T-helper 17 cell (primary cell): ENCODE measurements at places on chromosomes 6 and 20. TPM values are rescaled to one million over a fixed set of nuclear protein-coding genes. Genes with fewer than 3 reads are reported as not detected.

DNA sequence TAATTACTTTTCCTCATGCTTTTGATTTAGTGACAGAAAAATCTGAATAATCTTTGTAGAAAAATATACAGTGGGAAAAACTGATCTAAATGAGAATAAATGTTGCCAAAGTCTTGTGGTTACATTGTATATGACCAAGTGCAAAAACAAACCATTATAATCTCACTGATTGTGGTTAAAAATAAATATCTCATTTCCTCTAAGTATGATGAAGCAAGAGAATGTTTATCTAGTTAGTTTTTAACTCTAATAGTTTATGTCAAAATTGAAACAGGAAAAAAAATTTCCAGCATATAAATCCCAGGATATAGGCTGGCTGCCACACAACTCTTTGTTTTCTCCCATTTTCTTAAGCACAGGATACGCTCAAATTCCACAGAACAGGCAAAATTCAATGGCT is 392.7 kb upstream of the ID4 start:
- DNase-seq = no peak

DNA sequence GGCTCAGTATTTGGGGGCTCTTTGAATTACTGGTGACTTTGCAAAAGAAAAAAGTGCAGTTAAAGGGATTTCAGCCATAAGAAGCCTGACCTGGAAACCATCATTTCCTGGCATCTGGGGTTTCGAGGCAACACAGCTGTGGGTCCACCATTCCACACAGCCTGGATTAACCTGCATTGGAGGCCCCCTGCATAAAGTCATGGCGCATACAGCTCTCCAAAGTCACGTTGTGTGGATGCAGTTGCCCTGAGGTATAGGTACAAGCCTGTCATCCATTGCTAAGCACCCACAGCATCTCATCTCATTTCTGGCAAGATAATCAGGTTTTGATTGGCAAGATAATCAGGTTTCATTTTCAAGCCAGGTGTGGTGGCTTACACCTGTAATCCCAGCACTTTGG is 54.5 kb upstream of the TAGAP start:
- DNase-seq = no peak

DNA sequence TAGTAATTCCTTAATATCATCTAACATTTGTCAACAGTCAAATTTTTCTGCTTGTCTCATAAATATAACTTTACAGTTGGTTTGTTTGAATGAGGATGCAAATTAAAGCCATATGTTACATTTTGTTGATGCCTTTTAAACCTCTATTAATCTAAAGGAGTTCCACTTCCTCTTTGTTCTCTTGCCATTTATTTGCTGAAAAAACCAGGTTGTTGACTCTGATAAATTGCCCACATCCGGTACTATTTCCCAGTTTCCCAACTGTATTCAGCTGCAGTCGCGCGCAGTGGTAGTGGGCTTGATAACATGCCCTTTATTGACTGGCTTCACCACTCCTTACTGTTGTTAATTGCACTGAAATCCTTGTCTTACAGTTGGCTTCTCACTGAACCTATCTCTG is 32.8 kb upstream of the SIRPB2 start:
- no peak for DNase-seq

DNA sequence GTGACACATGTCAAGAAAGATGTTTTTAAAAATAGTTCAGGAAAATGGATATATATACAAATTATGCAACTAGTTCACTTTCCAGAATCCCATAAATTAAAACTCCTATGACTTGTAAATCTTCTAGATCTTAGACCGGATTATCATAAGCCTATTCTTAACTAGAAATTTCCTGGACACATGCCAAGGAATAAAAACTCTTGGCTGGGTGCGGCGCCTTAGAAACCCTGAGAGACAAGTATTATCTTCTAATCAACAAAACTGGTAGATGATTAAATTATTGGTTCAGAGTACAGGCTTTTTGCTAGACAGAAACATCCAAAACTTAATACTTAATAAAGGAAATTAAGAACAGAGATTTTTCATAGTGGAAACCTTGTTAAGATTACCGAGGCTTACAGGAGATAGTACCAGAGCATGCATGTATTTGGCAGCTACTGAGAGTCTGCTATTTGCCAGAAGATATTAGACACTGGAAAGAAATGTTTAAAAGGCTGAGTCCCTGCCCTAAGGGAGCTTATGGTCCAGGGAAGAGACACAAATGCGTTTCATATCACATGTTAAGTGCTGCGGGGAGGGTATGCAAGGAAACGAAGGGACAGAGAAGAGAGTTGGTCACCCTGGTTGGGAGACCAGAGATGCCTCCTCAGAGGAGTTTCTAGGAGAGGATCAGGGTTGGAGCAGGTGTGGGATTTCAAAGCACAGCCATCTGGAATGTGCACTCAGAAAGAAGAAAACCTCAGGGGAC is 46.5 kb upstream of the IFNGR1 start:
- DNase-seq = no peak

GRCh38 chr20:34524426-34524825 is 8.2 kb downstream of the DYNLRB1 start:
- no peak for DNase-seq

- no peak for DNase-seq
These were observed 6.2 kb upstream of the MAFB start for GRCh38 chr20:40695214-40695613.

GRCh38 chr20:58342104-58342945 is 32.8 kb downstream of the RAB22A start:
- no peak for DNase-seq

DNA sequence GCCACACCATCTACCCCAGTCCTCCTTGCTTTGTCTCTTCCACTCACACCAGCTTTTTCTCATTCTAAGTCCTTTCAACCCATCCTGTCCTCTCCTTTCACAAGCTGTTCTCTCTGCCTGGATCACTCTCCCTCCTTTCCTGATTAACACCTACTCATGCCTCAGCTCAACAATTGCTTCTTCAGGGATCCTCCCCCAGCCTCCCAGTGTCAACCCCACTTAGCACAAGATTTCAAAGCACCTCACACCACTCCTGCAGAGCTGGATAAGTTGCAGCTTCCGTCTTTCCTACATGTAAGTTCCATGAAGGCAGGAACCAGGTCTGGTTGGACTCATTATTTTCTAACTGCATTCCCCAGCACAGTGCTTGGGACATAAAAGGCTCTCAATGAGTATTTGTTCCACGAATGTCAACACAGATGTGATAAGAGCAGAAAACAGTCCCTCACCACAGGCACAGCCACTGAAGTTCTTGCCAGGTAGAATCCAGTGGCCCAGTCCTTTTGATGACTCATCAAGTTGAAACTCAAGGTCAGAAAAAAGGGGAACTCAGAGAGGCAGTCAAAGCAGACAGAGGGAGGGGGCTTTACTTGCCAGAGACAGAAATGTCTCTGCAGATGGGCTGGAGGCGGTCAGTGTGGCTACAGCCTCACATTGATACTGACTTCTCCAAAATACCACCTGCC is 193.4 kb upstream of the PRDM1 start:
- no peak for DNase-seq

DNA sequence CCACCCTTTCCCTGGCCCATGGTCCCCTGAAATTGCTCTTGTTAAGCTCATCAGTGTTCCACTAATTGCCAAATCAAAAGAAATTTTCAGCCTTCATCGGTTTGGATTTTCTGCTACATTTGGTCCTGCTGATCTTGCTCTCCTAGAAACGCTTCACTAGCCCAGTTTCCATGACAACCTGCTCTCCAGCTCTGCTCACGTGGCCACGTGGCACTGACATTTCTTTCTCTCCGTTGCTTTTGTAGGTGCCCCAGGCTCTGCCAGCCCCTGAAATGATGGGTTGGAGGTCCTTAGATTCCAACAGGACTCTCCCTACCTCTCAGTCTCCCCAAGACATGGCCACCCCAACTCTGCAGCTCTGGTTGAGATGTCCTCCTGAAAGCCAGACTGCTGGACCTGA is 45.8 kb upstream of the NNAT start:
- DNase-seq = no peak

DNA sequence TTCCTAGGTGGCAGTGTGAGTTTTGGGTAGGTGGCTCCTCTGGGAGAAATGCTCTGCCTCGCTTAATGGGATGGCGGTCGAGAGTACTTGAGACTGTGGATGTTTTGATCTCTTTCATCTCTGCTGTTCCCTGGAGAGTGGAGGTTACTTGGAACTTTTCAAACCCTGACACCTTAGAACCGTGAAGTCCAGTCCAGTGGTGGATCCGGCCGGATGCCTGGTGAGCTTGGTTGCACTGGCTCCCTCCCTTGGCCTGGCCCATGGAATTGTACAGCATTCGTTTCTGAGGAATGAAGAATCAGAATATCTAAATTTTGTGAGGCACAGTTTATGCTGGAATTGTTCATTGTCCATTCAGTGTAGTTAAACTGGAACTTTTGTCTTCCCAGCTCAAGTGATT is 51.0 kb downstream of the CSE1L start:
- DNase-seq = no peak

- DNase-seq = no peak
These were observed 38.0 kb upstream of the ECHDC1 start for GRCh38 chr6:127381384-127381783.

- no peak for DNase-seq
These were observed 232.3 kb upstream of the GMDS start for GRCh38 chr6:2477666-2478065.

LGSN gene
- not detected for total RNA-seq

IRF4 gene
- 32.8 TPM for total RNA-seq

NKX2-4 gene
- total RNA-seq = not detected

CGAS gene
- 21.4 TPM for total RNA-seq

GPR6 gene
- not detected for total RNA-seq

IRAK1BP1 gene
- total RNA-seq = 1.1 TPM

RAET1G gene
- not detected for total RNA-seq

HLA-DMB gene
- total RNA-seq = 23.3 TPM

RIMS1 gene
- not detected for total RNA-seq
